ENCODE measurements at places on chromosomes 5 and 9.

DNA sequence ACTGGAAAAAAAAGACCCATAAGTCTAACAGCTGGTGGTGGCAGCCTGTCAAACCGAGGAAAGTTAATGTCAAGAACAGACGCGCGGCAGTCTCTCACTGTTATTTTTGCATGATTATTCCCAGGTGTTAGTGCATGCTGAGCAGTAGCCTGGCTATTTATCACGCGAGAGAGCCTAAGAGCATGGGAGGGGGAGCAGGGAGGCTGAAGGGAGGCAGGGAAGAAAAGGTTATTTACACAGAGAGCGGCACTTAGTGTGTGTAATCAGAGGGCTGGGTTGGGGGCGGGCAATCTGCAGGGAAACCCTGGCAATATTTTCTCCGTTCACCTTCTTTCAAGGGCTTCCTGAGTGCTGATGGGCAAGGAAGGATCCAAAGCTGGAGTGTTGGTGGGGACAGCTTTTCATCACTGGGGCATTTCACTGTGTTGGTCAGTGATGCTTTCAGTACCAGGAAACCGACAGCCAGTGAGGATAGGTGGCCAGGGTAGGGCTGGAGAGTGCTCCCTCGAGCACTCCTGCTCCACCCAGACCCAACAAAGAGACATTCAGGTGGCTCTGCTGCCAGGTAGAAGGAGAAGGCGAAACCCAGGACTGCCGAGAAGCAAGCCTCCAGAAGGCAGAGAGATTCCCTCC, 39.6 kb downstream of the ZNF608 start:
- ATAC-seq: peak; percentile 95

DNA sequence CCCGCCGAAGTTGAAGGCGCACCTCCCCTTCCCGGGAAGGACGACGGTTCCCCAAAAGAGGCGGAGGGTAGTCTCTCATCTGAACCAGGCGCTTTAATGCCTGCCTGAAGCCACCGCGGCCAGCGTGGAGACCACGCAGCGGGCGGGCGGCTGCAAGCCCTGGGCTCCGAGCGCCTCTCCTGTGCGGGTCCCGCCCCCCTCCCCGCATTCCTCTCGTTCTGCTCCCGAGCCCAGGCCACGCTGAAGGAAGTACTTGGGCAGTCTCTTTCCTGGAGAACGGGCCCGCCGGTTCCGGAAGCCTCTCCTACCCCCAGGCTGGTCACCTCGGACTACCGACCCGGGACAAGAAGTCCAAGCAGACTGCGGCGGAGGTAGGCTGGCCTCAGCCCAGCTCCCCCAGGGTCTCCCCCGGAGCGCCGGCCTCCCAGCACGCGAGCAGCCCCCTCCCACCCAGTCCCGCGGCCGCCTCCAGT, 571 bp downstream of the PPIC start:
- peak; percentile 34 for ATAC-seq

DNA sequence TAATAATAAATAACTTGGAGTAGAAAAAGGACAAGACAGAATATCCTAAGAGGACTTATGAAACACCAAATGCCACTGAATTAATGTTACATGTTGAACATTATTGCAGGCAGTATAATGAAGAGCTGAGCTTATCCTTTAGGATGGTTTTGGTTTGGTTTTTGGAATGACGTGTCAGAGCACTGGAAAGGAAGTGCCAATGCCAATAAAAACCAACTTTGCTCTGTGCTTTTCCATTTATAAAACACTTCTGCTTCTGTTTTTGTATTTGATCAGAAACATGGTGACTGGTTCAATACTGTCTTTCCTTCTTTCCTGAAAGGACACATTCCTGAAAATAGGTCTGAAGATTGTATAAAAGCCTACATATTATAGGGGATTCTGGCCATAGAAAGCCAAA, 4.2 kb downstream of the MEGF10 start:
- no peak for ATAC-seq

DNA sequence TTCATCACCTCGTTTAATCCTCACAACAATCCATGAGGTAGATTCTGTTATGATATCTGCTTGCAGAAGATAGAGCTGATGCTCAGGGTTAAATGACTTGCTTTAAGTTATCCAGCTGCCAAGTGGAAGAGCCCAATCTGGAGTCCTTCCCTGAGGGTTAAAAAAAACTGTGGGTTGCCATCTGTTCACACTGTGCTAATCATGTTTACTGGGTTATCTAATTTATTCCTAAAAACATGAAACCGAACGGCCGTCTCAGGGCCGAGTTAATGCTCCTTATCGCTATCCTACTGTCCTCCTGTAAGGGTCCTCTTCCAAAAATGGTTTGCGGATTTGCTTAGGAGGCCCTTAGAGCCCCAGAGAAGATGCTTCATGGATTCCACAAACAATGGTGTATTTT, 153.3 kb downstream of the YIPF5 start:
- peak; percentile 49 for ATAC-seq

DNA sequence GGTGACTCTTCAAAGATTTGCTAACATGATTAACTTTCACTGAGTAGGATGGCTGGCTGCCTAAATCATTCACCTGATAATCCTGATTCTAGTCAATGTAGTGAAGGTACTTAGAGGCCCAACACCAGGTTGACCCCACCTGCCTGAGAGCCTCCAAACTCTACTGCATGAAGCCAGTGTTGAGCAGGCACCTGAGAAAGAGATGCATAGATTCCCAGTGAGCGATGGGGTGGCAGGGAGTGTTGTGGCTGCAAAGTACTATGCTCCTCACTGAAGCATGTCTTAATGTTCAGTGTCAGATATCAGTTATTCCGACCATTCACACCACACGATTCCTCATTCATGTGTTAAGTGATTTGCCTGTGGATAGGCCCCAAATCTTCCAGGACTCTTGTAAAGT, 804.4 kb downstream of the TLE4 start:
- no peak for ATAC-seq

DNA sequence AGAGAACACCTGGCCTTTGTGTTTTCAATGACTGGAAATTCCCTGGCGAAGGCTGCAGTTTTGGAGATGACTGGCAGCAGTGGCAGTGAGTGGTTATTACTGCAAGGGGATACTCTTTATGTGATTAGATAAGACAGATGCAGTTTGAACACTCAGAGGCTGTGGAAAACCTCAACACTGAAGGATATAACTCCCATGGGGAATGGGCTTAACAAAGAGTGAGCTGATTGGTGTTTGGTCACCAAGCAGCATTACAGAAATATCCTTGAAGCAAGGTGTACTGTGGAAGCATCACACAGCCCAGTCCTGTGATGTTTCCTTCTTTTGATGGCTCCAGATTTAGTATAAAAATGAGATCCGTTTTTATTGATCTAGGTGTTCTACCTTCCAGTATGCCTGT, 490.7 kb upstream of the PTPRD start:
- no peak for ATAC-seq

DNA sequence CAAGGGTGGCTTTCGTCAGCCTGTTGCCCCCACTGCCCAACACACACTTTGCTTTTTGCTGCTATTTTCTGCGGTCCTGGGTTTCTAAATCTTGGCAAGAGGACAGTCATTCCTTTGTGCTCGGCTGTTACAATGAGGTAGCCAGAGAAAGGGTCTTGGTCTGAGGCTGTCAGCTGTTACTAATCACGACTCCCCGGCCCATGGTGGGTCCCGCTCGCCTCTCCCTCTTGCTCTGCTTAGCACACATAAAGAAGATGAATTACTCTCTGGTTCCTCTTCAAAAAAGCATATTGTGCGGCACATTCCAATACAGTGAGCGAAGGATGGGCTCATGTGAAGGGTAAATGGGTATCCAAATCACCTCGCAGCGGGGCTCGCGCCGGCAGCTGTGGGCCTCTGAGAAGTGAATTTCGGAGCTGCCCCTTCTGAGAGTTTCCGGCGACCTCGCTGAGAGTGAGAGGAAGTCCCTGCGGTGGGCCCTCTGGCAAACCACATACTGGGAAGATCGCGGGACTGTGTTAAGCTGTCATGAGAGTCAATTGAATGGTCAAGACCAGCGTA, 56.0 kb downstream of the SLC1A3 start:
- peak; percentile 61 for ATAC-seq

GRCh38 chr9:86525182-86525581, 171.0 kb upstream of the TUT7 start:
- ATAC-seq: no peak

- no peak for ATAC-seq
These were observed 669.9 kb downstream of the MTRR start for GRCh38 chr5:8538821-8539220.

GRCh38 chr9:35972093-35972492, 14.1 kb upstream of the OR2S2 start:
- ATAC-seq: peak; percentile 12

- ATAC-seq: no peak
These were observed 93.6 kb upstream of the TSLP start for GRCh38 chr5:110977915-110978314.

DNA sequence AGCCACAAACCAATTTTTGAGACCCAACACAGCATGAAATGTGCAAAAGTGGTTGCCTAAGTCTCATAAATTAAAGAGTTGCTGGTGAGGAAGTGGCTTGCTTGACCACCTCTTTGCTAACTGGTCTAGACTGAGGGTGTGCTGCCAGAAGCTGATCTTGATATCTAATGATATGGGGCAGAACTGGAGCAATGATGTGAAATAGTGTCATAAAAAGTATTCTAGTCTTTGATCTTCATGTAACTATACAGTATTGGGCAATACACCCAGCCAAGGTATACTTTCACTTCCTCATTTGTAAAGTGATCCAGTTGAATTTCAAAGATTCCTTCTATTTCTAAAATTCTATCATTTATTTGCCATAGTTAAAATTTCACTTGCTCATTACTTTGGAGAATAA, 5.9 kb upstream of the YTHDC2 start:
- no peak for ATAC-seq

DNA sequence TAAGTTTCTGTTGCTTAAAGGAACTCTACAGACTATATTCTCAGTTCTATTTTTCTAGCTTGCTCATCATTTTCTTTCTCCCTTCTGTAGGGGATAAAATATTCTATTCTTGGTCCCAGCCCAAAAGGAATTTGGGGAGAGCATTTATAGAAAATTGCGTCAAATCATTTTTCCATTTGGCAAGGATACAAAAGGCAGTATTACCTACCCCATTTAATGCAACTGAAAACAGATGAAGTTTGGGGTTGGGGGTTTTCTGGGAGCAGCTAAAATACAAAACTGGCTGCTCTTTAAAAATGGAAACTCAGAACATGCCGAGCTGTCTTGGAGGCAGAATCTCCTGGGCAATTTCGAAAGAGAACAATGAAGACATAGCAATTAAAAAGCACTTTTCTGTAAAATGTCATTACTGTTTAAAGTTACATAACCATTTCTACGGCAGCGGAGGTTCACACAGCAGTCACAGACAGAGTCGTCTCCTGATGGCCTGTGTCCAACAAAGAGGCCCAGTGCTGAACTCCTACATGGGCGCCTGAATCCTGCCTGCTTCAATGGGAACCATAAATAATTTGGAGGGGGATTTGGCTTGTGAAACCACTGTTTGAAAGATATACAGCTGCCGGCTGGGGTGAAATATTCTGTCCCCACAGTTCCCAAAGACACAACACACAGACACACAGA, 152.4 kb downstream of the BRINP1 start:
- ATAC-seq: no peak

- ATAC-seq: no peak
These were observed 5.5 kb upstream of the SHB start for GRCh38 chr9:38074441-38074961.

DNA sequence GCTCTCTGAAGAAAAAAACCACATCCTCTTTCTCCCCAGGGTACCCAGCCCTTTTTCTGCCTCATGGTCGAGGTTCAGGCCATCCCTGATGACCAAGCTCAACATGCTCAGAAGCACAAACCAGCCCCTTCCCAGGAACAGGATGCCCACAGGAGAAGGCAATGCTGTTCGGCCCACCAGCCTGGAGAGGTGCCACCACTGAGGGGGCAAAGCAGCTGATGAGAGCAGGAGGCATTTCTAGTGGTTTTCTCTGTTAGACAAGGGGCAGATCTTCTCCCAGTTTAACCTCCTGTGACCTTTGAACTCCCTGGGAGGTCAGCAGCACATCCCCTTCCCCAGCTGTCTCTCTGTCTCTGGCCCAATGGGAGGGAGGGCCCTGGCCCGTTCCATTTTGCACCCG, 73.0 kb downstream of the PAX5 start:
- no peak for ATAC-seq

- no peak for ATAC-seq
These were observed 122.7 kb downstream of the ST8SIA4 start for GRCh38 chr5:100780376-100780870.

GRCh38 chr9:121262953-121263352, 5.0 kb upstream of the GSN start:
- peak; percentile 3 for ATAC-seq

DNA sequence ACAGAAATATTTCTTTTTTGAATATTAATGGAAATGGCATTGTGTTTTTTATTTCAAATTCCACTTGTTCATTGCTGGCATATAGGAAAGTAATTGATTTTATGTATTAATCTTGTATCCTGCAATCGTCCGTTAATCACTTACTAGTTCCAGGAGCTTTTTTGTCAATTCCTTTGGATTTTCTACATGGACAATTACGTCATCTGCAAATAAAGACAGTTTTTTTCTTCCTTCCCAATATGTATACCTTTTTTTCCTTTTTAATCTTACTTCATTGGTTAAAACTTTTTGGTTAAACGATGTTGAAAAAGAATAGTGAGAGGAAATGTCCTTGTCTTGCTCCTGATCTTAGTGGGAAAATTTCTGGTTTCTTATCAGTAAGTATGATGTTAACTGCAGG, 1.5 kb upstream of the TIFAB start:
- no peak for ATAC-seq

- no peak for ATAC-seq
These were observed 20.8 kb upstream of the KIF2A start for GRCh38 chr5:62284946-62285891.

DNA sequence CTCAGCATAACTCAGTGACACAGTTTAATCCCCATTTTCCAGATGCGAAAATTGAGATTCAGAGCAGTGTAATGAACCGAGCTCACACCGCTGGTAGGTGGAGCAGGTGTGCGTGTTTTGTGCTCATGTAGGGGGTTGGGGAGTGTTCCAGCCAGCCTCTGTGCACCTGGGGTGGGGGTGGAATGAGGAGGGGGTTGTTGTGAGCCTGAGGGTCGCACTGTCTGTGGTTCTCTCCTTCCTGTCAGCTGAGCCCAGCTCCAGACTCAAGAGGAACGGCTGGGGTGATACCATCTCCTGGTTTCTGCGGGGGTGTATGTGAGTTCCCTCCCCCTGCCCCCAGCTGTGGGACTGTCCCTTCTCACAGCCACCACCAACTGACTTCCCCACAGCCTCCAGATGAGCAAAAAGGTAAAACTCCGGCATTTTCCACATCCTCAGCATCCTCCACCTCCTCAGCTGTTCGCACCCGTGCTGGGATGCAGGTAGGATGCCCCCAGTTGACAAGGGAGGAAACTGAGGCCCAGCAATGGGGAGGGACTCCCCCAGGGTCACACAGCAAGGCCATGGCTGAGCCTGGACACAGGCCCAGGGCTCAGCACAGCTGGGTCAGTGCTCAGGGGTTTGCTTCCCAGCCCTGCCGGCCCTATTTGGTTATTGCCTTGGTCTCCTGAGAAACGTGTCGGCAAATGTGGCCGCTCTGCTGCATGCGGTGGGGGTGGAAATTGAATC, 2.1 kb downstream of the SH2D3C start:
- peak; percentile 4 for ATAC-seq

GRCh38 chr9:101840694-101841188, 102.3 kb upstream of the GRIN3A start:
- ATAC-seq: no peak

GRCh38 chr5:131664929-131665328, 29.9 kb upstream of the RAPGEF6 start:
- ATAC-seq: no peak

- peak; percentile 97 for ATAC-seq
These were observed 38.3 kb downstream of the RECK start for GRCh38 chr9:36074870-36075532.

GRCh38 chr5:172284611-172284980, 1.0 kb upstream of the UBTD2 start:
- no peak for ATAC-seq

- no peak for ATAC-seq
These were observed 41.6 kb upstream of the SARDH start for GRCh38 chr9:133779516-133780403.

Data from motor neuron (in vitro differentiated cells).